ENCODE measurements at places on chromosomes 3 and 15.
A peak's percentile ranks its signal among the peaks of the same experiment; 100 is the strongest.

DNA sequence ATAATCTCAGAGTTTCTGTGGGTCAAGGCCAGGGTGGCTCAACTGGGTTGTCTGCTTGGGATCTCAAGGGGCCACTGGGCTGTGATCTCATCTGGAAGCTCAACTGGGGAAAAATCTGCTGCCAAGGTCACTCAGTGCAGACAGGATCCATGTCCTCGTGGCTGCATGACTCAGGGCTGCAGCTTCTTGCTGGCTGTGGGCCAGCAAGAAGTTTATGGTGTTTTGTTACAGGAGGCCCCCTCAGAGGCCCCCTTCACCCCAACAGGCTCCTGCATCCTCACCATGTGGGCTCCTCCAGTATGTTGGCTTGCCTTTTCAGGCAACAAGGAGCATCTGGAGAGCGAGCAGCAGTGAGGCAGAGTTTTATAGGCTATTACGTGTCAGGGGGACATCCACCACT is 14.6 kb downstream of the OCA2 start:
- no peak for DNase-seq

GRCh38 chr15:68679161-68679560 is 100.4 kb downstream of the CORO2B start:
- DNase-seq = no peak

DNA sequence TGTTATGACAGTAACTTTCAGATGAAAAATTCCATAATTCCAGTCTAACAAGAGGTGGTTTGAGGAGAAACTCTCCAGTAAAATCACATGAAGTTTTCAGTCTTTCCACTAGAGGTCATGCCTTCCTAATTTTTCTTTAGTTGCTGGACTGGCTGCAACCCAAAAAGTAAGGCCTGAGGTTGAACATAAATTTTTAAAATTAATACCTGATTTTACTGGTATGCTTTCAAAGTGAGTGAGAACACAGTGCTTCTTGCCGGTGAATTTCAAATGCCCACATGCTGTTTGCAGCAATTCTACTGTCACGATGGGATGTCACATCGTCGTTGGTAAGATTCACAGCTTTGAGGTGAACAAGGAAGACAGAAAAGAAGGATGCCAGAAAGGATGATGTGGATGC is 89.0 kb upstream of the FGF12 start:
- no peak for DNase-seq

- no peak for DNase-seq
These were observed 1.1 kb downstream of the FAM240A start for GRCh38 chr3:46613313-46614005.

- no peak for DNase-seq
These were observed 11.1 kb downstream of the EFCAB12 start for GRCh38 chr3:129417326-129417725.

- no peak for DNase-seq
These were observed 371.7 kb downstream of the ZBTB20 start for GRCh38 chr3:114775395-114775794.

DNA sequence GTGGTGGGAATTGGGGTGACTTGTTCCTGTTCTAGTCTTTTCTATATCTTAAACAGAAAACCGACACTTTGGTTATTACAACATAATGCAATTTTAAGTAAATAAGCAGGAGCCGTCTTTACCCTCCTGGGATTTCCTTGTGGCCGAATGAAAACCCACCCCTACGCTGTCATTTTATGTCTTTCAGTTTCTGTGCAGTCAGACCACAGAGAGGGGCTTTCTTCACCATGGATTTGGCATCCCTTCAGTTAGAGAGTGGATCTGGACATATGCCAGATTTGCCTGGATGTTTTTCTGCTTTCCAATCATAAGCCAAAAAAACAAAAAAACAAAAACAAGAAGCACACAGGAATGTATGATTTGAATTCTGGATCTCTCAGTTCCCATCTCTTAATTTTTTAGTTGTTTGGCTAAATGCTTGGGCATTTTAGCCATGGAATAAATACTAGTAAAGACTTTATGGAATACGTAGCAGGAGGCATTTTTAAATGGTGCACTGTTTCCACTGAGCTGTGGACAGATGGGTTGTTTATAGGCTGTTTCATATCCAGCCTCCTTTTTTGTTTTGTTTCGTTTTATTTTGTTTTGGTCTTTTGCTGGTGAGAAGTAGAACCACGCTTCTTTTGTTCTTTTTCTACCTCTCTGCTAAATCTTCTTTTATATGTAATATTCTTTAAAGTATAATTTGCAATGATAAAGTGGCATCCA is 272.9 kb downstream of the FEZF2 start:
- no peak for DNase-seq

DNA sequence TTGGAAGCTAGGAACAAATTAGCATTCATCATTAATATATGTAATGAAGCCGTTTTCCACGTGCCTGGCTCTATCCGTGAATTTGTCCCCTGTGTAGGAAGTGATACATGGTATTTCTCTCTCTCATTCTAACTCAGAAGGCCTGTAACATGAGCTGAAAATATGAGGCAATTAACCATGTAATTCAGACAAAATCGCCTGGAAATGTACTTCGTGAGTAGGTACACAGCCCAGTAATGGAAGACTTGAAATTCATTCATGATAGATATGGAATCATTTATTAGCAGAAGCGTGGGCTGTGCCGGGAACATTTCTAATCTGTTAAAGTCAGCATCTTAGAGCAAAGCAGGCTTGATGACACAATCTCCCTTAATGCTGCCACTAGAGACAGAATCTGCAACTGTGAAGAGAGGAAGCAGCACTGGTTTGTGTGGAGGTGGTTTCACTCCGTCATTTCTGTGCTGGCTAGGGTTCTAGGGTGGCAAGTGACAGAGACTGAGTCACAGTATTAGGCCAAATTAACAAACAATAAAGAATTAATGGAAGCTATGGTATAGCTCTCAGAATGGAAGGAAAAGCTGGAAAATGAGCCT is 225.0 kb upstream of the PROK2 start:
- DNase-seq = no peak

DNA sequence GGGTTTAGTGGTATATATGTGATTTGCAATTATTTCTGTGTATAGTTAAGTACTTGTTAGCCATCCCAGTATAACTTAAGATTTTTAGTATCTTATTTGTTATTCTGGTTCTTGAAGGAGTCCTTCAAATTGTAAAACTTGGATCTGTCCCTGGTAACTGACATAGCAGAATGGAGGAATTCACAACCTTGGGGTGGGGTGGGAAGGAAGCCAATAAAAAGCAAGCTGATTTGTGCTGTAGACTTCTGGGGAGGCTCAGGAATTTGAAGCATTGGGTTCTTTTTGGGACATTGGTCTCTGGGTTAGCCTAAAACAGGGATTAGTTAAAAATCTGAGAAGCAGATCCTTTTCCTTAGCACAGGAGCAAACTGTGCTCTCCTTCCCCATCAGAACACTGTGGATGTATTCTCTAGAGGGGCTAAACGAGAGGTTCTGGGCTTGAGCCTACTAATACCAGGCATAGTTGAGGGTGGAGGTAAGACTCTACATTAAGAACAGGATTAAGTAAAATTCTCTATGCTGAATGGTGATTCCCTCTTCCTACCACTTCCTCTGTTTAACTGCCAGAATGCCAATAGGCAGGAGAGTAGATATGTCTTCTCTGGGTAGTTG is 42.2 kb downstream of the GMPS start:
- no peak for DNase-seq

DNA sequence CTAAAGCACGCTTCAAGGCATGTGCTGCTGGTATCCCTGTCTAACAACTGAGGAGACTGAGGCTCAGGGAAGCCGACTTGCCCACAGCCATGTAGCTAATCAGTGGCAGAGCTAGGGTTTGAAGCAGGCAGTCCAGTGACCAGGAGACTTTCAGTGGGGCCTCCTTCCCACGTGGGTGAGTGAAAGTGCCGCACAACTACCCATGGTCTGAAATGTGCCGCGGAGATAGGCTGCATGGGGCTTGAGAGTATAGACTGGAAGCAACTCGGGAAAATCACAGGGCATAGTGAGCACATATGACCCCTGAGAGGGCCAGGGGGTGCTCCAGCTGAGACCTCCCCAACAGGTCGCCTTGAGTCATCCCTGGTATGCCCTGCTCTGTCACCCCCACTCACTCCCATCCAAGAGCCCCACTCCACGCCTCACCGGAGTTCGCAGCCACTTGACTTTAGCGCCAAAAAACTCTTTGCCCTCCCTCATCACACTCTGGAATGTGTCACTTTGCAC is 19.1 kb downstream of the FAM174B start:
- no peak for DNase-seq

DNA sequence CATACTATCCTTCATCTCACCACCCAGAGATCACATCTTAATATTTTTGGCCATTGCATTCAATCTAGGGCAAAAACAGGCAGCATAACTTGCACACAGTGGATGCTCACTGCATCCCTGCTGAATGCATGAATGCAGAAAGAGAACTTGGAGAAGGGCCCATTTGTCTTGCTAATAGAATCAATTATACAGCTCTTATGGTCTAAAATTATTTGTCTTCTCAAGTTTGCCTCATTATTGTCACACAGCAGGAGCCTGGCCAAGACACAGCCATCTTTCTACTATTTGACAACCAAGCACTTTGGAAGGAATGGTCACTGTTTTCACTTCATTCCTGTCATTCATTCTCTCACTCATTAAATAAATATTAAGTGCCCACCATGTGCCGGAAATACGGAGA is 1.2 kb upstream of the ARHGEF26 start:
- no peak for DNase-seq

DNA sequence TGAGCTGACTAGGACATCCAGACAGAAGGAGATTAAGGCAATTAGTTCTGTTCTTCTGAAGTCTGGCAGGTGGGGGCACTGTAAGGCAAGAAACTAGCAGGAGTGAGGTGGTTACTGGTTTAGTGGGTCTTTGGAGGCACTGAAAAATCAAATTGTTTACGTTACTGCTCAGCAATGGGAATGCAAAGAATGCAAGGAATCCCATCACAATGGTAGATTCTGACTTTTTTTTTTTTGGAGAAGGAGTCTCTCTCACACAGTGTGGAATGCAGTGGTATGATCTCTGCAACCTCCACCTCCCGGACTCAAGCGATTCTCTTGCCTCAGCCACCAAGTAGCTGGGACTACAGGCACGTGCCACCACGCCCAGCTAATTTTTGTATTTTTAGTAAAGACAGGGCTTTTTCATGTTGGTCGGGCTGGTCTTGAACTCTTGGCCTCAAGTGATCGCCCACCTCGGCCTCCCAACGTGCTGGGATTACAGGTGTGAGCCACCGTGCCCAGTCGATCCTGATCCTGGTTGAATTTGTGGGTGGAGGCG is 16.4 kb downstream of the FAM107A start:
- DNase-seq = peak; percentile 91

DNA sequence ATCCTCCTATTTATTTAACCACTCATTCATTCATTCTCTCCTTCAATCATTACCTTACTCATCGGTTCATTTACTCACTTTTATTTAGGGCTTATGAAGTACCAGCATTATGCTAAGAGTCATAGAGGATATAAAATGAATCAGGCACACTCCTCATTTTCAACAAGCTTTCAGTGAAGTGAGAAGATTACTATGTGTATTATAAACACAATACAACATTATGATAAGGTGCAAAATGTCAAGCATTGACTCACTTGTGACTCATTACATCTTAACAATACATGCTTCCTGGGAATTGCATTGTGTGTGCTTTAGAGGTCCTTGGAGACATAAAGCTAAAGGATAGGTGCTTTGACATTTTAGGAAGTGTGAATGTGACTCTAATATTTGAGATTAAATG is 60.4 kb downstream of the PLAAT1 start:
- peak; percentile 69 for DNase-seq

DNA sequence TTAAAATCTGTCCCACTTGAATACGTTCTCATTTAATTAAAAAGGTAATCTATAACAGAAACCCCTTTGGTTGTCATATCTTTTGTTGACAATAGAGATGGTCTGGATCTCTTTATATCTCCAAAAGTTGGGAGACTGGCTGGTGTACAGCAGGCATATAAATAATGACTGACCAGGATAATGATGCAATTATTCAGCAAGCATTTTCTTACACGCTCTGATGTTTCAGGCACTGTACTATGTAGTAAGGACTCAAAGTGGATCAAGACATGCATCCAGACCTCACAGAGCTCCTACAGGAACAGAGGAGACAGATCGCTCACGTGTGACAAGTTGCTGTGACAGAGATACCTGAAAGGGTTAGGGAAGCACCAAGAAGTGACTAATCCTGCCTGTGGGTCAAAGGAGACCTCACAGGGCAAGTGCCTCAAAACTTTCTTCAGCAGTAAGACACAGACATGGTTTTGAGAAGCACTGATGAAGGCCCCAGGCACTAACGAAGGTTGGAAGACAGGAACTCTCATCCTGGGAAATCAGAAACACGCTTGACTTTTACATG is 25.7 kb downstream of the VPS39 start:
- DNase-seq = no peak

GRCh38 chr3:172185907-172186306 is 146.5 kb downstream of the FNDC3B start:
- DNase-seq = no peak

- DNase-seq = no peak
These were observed 454.1 kb downstream of the EPHB1 start for GRCh38 chr3:135249186-135249585.

DNA sequence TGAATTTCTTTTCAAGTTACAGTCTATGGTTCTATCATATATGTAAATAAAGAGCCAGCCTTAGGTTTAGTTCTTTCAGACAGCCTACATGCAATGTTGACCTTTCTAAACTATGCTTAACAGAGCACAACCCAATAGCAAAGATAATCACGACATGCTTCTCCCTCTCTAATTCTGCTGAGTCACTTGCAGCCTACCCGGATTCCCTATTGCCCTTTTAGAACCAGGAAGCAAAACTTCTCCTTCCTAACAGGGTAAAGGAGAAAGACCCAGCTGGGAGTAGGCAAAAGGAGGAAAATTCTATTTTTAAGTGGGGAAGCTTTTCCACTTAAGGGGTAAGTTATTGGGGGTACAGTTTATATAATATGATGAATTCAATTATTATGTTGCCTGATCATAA is 79.3 kb downstream of the SLC7A14 start:
- DNase-seq = no peak

GRCh38 chr15:57045741-57046382 is 127.4 kb downstream of the TCF12 start:
- no peak for DNase-seq
